ENCODE measurements at places on chromosomes 5 and 9.

DNA sequence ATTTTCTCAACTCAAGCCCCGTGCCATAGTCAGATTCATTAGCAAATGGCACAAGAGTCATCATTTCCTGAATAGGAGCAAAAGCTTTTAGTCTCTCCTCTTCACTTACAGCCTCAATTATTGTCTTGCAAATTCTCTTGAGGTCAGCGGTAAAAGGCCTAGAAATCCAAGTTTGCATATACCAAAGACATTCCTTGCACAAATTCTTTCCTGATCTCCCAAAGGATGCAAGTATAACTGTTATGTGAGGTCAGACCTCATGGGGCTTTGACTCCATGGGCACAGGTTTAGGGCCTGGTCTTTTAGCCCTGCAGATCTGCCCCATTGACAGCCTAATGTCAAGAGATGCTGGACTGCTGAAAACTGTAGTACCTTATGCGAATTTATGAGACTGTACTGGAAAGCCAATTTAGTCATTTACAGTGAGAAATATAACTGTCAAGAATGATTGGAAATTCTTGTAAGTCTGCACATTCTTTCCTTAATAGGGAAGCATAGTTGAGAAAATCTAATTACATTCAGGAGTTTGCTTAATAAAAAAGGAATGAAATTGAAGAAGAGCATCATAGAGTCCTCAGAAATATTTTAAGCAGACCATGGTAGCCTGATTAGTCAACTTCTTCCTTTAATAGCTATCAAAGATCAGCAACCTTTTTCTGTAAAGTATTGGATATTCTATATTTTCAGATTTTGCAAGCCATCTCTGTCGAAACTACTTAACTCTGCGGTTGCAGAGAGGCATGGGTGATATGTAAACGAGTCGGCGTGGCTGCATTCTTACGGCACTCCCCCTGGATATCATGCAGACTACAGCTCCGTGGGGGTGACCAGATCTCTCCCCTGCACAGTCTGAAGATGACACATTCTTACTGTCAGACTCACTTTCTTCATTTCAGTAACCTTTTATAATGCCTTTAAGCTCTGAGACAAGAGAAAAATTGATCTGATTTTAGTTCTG, 45.2 kb downstream of the GCNT4 start:
- no peak for DNase-seq

GRCh38 chr5:130045334-130045733, 141.1 kb downstream of the CHSY3 start:
- DNase-seq, result no peak

DNA sequence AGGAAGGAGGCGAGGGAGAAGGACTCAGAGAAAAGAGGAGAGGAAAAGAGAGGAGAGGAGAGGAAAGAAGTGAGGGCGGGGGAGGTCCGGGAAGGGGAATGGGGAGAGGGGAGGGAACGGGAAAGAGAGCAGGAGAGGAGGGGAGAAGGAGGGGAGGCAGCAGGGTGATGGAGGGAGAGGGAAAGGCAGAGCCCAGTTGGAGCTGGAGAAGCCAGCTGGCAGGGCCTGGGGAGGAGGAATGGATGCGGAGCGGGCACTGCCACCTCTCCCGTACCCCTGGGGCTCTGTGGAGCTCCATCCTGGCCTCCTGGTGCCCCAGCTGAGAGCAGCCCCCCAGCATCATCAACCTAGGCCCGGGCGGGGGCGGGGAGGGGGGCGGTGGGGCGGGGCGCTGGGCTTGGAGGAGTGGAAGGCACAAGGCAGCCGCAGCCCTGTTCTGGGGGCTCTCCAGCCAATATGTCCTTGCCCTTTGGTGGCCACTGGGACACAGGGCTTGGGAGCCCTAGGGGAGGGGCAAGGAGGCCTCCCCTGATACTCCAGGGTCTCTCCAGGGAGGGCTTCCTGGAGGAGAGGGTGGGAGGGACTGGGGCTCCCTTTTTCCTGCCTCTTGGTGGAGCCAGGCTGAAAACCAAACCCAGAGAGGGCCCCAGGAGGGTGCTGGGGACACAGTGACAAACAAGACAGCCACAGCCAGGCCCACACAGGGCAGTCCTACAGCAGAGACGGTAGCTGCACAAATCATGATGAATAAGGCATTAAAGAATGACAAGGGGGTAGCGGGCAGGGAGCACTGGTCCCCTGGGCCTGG, 123.7 kb downstream of the C9orf50 start:
- peak; percentile 61 for DNase-seq

GRCh38 chr5:151293624-151294023, 9.9 kb downstream of the SLC36A3 start:
- no peak for DNase-seq

GRCh38 chr9:110316261-110317075, 21.2 kb downstream of the TXNDC8 start:
- no peak for DNase-seq

GRCh38 chr9:106897236-106897635, 34.3 kb downstream of the ZNF462 start:
- DNase-seq, result no peak

- no peak for DNase-seq
Observed at GRCh38 chr9:34253460-34253837, 74.6 kb downstream of the UBAP1 start.

DNA sequence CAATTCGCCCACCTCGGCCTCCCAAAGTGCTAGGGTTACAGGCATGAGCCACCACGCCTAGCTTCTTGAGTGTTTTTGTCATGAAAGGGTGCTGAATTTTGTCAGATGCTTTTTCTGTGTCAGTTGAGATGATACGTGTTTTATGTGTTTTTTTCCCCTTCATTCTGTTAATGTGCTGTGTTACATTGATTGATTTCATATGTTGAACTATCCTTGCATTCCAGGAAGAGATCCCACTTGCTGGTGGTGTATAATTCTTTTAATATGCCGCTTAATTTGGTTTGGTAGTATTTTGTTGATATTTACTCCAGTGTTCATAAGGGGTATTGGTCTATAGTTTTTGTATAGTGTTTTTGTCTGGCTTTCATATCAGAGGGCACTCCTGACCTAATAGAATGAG, 13.6 kb downstream of the ZBTB43 start:
- no peak for DNase-seq

GRCh38 chr9:134569626-134570025, 72.0 kb upstream of the COL5A1 start:
- no peak for DNase-seq

DNA sequence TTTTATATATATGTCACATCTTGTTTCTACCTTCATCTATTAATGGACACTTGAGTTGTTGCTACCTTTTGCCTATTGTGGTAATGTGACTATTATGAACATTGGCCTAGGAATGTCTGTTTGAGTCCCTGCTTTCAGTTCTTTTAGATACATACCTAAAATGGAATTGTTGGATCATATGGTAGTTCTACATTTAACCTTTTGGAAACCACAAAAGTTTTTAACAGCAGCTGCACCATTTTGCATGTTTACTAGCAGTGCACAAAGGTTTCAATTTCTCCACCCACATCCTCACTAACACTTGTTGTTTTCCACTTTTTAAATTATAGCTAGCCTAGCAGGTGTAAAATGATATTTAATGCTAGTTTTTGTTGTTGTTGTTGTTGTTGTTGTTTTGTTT, 88.4 kb downstream of the GALNT10 start:
- no peak for DNase-seq

DNA sequence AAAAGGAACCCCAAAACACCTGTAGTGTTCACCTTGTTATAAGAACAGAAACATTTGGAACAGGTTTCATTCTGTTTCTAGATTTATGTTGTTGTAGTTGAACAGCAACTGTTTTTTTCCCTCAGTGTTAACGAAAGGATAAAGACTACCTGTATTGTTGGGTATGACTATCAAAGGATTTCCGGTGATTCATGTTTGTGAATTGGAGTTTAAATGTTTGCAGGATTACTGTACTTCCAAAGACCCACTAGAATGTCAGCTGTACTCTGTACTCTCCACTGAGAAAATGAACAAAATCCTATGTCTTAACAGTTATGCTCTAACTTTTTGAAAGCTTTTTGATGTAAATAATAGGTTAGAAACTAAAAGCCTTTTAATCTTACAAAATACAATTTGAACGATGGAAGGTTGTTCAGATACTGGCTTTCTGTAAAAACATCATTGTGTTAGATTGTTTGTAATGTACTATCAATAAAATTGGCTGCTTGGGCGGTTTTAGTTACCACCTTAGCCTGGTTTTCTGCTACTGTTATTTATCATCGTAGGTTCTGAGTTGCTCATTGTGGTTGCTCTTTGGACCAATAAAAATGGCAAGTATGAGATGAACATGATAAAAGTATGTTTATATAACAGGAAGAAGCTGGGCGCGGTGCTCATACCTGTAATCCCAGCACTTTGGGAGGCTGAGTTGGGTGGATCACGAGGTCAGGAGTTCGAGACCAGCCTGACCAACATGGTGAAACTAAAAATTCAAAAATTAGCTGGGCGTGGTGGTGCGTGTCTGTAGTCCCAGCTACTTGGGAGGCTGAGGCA, 44.1 kb downstream of the DCP2 start:
- no peak for DNase-seq

DNA sequence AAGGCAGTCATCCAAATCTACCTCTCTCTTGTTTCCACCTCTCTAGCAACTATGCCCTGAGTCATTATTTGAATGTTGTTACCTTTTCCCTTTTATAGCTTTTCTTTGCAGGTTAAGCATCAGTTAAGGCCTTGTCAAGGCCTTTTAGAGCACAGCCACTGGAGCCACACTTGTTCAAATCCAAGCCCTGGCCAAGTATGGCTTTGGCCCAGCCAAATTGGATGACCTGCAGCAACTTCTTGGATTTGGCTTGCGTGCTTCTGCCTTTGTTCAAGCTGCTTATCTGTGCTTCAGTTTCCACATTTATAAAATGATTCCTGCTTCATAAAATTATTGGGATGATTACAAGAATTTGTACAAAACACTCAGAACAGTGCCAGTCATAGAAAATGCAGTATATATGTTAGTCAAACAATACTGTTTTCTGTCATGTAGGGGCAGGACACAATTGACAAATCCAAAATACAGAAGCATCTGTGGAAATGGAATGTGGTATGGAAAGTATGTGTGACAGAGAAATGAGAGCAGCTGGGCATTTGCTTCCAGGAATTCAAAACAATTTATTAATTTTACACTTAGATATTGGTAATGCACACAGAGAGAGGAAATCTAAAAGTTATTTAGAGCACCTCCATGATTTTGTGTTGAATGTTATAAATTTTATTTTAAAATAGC, 17.9 kb upstream of the RLN1 start:
- no peak for DNase-seq

DNA sequence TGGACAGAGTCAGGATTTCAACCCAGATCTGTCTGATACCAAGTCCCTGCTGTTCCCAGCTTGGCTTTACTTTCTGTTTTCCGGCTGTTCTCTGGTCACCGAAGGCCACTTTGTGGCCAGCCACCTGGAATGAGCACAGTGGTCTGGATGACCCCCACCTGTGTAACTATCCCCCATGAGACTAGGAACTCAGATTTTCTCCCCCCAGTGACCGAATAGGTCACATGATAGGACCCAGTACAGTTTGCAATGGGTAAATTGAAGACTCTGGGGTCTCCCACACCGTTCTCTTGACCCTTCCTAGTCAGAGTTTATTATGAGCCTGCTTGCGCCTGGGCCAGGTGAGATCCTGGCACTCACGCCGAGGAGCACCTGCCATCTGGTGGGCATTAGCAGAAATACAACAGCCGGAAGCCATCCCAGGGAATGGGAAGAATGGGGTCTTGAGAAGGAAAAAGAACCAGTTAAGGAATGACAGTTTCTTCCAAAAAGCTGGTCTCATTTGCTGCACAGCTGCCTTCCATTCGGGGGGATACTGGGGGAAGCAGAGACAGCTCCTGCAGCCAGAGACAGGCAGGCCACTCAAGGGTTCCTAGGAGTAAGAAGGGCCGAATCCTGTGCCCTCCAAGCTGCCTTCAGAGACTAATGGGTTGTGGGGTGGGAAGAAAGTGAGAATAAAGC, 7.1 kb downstream of the PHYHD1 start:
- DNase-seq, result no peak

GRCh38 chr5:118906947-118907346, 81.4 kb downstream of the DTWD2 start:
- DNase-seq, result no peak

DNA sequence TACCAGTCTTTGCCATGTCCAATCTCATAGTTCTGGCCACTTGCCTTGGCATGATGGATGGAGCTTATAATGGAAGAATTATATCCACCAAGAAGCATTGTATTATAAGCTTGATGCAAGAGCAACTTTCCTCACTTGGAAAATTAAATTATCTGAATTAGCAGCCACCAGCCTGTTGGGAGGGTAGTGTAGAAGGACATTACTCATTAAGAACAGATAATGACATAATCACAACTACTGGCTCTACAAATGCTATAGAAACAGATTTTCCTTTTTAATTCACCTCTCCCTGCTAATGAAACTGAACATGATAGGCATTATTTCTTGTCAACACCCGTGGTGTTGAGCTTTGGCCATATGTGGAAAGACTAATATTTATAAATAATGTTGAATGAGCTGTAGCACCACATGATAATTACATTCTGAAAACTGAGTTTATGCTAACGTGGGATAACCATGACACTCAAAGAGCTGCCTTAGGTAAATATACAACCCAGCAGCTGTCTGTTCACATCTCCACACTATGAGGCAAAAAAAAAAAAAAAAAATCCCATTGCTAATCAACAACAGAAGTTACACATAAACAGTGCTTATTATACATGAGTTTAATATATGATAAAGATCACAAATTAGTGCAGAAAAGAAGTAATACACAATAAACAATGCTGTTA, 48.1 kb upstream of the NR4A3 start:
- DNase-seq, result no peak

GRCh38 chr5:75050415-75050814, 1.9 kb downstream of the GCNT4 start:
- DNase-seq, result no peak

DNA sequence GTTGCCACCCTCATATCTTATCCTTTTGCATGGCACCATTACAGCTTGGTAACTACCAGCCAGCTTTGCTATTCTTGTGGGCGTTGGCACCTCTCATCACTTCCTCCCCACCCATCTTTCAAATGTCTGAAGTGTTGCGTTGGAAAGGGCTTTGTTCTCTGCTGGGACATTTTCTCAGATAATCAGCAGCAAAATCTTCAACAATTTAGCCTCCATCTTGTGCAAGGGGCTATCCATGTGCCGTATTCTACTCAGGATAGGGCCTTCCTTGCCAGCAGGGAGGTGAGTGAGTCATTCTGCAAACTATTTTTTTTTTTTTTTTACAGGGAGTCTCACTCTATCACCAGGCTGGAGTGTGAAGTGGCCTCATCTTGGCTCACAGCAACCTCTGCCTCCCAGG, 62.1 kb upstream of the NUDT12 start:
- DNase-seq, result no peak

Measured in NCI-H446 treated with DMSO at 0.1 percent for 48 hours (cell line).